CD4-positive, alpha-beta T cell treated with Interleukin-17A for 4 hours (primary cell): ENCODE measurements at places on chromosomes 4 and X.
A peak's percentile ranks its signal among the peaks of the same experiment; 100 is the strongest.

DNA sequence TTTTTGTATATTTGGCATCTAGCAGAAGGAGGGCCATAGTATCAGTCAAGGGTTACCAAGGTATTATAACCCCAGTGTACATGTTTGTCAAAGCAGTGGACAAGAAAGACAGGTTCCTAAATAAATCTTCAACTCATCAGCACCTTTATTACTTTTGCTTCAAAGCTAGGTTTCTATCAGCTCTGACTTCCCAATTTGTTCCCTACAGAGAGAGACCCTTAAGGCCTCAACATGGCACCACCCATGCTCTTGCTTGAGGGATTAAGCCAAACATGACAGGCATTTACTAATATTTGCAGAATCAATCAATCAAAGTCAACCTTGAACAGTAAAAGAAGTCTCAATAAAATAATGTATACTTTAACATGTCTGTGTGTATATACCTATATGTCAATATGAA is 9.4 kb downstream of the TBCK start:
- DNase-seq = no peak

GRCh38 chrX:110037178-110037577 is 34.3 kb downstream of the TMEM164 start:
- no peak for DNase-seq

GRCh38 chr4:147727476-147728028 is 4.3 kb upstream of the ARHGAP10 start:
- no peak for DNase-seq

- DNase-seq = no peak
Observed at GRCh38 chrX:87376896-87377295, 140.7 kb upstream of the KLHL4 start.

DNA sequence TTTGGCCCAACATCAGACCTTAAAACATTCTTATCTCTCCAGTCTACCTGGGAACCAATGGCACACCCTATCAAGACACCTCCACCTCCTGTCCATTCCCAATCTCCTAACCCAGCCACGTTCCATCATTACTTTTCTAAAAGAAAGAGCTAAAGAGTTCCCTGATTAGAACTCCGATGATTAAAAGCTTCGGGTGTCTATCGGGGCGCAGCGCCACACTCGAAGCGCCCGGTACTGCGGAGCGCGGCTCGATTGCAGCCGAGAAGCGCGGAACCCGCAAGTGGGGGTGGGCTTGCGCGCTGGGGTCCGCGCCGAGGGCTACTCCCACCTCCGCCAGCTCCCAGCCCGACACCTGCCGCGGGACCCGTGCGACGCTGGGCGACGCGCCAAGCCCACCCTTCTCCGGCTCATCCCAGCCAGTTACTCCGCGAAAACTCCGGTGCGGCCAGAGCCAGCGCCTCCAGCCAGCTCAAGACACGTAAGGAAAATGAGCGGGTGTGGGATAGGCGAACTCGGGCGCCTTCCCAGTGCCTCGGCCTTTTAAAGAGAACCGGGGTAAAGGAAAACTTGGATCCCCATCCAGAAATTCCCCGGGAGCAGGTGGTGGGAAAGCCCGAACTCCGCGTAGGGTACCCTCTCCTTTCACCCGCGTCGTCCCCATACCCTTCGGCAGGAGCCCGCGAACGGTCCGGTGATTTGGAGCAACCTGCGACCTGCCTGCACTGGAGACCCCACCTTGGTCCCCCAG is 593 bp downstream of the NPY1R start:
- DNase-seq = no peak

GRCh38 chr4:42101446-42101975 is 50.9 kb downstream of the BEND4 start:
- DNase-seq = no peak

DNA sequence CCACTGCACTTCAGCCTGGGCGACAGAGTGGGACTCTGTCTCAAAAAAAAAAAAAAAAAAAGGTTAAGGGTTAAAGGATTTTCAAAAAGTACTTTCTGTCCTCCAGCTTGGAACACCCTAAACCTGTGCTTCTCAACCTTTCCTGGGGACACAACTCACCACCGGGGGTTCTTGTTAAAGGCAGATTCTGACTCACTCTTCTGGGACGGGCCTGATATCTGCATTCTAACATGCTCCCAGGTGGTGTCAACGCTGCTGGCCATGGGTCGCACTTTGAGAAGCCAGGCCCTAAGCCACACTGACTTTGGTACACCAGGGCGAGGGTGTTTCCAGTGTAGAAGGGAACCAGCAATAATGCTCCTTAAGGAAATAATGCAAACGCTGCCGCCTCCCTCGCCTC is 46.1 kb downstream of the AFAP1 start:
- DNase-seq = no peak

- DNase-seq = no peak
Observed at GRCh38 chrX:23904096-23904495, 3.6 kb downstream of the APOO start.

GRCh38 chrX:41119803-41120202 is 34.6 kb downstream of the USP9X start:
- DNase-seq = no peak

- DNase-seq = no peak
Observed at GRCh38 chr4:13944095-13944511, 316.6 kb upstream of the BOD1L1 start.

GRCh38 chrX:52979568-52979967 is 21.2 kb upstream of the FAM156A start:
- no peak for DNase-seq

- DNase-seq = no peak
Observed at GRCh38 chrX:68249903-68250302, 183.4 kb downstream of the OPHN1 start.

GRCh38 chr4:98864560-98864959 is 64.4 kb downstream of the EIF4E start:
- DNase-seq = no peak

GRCh38 chr4:8241895-8242696 is 27.5 kb upstream of the HTRA3 start:
- DNase-seq = peak; percentile 87

DNA sequence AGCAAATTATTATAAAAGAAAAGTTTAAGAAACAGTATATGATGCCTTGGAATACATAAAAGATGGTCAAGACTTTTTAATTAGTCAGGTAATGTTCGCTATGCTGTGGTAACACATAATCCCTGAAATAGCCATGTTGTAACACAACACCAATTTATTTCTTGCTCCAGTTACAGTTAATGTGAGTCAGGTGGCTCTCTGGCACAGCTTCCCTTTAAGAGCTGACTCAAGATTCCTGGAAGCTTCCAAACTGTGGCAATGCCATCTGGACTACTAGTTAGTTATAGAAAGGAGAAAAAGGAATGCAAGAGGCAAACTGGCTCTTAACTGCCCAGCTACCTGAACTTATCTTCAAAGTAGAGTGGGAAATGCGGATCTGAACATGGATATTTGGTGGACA is 210.5 kb downstream of the CHM start:
- DNase-seq = no peak

DNA sequence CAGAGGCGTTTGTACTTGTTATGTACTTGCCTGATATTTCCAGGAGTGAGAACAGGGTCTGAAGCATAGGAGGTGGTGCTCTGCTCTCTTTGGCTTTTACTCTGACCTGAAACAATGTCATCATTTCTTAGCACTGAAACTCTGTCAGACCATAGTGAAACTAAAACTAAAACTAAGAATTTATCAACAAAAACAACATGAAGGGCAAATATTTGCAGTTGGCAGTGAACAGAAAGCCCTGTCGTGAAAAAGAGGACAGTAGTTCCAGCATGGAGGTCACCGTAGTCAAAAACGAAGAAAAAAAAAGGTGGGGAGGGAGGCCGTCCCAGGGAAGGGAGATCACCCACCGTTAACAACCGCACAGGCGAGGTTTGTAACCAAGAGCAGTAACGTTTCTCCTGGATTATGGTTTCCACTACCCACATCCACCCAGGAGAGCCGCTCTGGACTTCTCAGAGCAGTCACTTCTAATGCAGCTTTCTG is 97.5 kb downstream of the ANK2 start:
- no peak for DNase-seq

DNA sequence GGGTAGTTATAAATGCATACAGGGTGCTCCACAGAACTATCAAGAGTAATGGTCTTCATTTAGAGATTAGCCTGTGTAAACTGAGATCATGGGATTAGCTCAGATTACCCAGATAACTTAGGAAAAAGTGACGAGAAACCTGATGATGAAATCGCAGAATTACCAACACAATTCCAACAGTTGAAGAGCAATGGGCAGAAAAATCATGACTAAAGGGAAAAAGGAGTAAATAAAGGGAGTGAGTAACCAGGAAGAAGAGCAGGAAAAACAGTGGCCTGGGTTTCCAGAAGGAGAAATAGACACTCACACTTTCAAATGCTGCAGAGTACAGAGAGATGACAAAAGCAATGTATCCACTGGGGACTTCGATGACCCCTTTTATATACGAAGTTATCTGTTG is 817.3 kb downstream of the TRIML1 start:
- DNase-seq = no peak

- DNase-seq = no peak
Observed at GRCh38 chr4:39497909-39498726, 29.1 kb downstream of the UGDH start.

- no peak for DNase-seq
Observed at GRCh38 chr4:141463678-141464077, 172.7 kb upstream of the IL15 start.

DNA sequence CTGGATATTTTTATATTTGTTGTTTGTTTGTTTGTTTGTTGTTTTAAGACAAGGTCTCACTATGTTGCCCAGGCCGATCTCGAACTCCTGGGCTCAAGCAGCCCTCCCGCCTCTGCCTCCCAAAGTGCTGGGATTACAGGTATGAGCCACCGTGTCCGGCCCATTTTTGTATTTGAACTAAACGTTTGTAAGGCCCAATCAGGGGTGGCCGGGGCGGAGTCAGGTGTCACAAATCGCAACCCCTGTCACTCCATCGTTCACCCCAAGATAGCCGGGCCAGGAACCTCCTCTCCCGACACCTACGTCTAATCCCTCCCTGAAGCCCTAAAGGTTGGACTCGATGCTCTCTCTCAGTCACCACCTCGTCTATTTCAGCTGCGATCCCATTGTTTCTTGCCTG is 722 bp upstream of the EFHC2 start:
- DNase-seq = peak; percentile 75

GRCh38 chr4:10704430-10704810 is 19.9 kb upstream of the CLNK start:
- DNase-seq = no peak

DNA sequence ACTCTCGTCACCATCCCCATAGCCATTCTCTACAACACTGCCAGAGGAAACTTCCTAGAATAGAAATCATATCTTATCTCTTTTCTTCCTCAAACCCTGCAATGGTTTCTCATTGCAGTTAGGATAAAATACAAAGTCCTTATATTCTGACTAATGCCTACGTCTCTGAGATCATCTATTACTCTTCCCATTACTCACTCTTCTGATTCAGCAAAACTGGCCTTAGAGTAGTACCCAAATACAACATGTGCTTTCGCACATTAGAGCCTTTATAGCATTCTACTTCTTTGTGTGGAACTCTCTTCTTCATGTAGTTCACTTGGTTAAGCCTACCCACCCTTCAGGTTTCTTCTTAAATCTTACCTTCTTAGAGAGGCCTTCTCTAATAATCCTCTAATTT is 28.0 kb downstream of the LHFPL1 start:
- no peak for DNase-seq

- DNase-seq = no peak
Observed at GRCh38 chr4:83993774-83994173, 457.9 kb downstream of the GPAT3 start.
